Tibial artery (tissue), 4 donors: ENCODE measurements at places on chromosomes 7 and 10.

GRCh38 chr10:43110338-43111071, 27.7 kb upstream of the CSGALNACT2 start:
- no peak for DNase-seq

- DNase-seq: no peak
These were observed 1438.5 kb upstream of the CELF2 start for GRCh38 chr10:9579110-9579705.

DNA sequence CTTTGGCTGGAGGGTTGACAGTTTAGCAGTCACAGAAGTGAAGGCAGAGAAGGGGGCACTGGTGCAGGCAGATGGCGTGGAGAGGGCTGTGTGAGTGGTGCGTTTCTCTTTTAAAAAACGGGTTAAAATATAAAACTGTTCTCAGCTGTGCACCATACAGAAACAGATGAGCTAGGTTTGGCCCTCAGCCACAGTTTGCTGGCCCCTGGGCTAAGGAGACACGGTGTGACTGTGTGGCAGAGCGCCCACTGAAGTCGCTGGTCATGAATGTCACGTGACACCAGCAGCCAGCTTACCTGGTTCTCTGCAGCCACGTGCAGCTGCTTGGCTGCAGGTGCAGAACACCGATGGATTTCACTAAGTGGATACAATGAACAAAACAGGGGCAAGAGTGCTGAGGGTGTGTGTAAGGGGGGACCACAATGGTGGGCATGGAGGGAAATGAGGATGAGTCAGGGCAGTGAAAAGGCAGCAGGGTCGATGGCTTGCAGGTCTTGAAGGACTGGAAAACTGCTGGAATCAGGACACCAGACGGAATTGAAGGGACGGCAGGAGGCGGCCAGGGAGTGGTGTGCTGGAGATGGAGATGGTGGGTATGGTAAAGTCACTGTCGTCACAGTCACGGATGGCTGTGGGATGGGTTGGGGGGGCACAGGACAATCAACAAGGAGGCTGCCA, 7.4 kb downstream of the ZNF746 start:
- no peak for DNase-seq

DNA sequence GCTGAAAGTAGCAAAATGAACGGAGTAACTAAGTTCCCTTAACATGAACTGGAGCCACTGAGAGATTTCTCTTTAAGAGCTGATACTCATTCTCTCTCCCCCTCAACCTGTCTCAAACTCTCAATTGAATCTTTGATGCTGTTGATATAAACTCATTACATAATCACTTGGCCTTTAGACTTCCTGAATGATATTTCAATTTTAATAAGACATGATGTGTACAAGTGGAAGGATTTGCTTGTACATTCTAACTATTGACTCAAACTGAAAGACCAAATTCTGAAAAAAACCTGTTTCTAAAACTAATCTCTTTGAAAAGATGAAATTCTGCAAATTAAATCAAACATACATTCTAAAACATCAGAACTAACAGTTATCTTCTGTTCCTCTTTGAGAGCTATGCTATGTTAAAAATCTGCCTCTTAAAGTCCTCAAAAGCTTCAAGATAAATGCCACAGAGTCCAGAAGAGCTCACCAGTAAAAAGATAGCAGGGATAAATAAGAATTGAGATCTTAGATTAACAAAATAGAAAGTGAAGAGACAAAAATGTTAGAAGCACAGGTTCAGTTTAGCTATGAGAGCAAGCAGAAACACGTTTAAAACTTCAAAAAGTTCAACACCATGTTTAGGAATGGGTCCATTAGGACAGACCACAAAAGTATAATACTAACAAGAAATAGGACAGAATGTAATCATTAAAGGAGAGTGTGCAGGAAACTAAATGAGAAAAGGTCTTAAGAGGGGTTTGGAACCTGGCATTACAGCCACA, 46.1 kb downstream of the TNPO3 start:
- no peak for DNase-seq

DNA sequence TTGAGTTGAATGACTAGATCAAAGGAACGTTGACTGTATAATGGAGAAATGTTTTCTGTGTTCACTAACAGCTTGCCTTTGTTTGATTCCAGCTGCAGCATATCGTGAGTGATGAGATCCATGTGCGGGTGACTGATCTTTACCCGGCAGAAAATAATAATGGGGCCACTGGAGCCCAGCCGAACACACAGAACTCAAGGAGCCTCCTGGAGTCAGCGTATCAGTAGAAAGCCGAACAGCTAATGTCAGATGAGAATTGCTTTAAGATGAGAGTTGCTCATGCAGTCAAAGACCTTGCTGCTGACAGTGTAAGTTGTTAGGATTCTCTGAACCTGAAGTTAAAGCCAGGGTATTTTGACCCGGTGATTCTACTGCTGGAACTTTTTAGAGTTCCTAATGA, 34.3 kb upstream of the MTPAP start:
- DNase-seq: no peak

DNA sequence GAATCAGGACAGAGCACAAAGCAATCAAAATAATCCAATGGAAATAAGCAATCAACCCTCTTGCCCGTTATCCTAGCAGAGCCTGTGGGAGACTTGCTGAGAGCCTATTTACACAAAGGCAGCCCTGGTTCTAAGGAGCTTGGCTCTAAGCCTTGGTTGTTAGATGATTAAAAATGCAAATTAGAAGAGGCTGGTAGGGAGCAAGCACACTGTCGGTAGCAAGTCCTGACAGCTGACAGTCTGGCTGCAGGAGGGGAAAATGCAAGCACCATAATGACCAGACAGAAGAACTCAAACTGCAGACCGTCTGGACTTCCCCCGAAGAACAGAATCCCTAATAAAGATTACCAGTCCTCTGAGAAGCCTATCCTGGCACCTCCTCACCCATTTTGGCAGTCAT, 131.8 kb upstream of the CTTNBP2 start:
- DNase-seq: no peak

- no peak for DNase-seq
These were observed 348.6 kb downstream of the PTEN start for GRCh38 chr10:88212069-88212468.

DNA sequence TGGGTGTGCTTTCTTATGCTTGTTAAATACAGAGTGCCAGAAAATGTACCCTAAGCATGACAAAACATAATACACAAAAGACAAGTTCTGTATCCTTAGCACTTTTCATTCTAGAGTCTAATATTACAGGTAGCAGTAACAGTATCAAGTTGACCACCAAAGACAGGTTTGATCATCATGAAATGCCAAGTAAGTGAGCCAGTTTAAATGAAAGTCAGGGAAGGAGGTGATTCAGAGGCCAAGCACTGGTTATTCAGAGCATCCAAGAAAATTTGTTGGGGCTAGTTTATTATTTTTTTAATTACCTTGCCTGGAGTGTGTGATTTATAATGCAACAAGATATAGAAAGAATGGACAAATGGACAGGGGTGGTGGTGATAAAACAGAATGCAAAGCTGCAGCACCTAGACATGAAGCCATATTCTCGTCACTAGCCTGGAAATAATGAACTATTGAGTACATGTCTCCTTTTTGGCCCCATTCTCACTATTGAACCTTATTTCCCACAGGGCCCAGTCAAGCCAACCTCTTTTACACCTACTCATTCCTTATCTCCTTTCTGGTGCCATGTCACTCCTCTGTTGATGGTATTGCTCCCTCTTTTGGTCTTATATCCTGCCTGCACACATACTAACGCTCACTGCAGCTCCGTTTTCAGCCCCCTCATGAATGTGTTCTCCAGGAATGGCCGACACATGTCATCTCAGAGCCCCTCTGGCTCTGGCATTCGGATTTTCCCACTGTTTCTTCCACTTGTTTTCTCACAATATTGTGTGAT, 78.6 kb upstream of the GLCCI1 start:
- DNase-seq: no peak

GRCh38 chr7:31494421-31494820, 19.5 kb upstream of the ITPRID1 start:
- no peak for DNase-seq

DNA sequence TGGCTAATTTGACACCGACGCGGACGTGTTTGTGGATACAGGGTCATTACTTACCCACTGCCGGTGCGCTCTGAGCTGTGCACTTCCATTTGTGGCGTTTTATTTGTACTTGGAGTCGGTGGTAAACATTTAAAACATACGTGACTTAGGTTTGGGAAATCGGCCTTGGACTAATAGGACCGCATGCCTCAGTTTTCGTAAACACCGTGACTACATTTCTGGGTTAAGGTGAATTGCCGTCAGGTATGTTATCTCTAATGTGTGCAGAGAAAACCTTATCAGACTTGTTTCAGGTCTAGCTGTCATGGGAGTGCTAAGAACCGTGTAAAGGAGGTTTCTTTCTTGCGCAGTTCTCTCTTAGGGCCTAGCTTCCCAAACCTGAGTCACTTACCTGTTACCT, 51.7 kb upstream of the NCF1 start:
- DNase-seq: no peak

DNA sequence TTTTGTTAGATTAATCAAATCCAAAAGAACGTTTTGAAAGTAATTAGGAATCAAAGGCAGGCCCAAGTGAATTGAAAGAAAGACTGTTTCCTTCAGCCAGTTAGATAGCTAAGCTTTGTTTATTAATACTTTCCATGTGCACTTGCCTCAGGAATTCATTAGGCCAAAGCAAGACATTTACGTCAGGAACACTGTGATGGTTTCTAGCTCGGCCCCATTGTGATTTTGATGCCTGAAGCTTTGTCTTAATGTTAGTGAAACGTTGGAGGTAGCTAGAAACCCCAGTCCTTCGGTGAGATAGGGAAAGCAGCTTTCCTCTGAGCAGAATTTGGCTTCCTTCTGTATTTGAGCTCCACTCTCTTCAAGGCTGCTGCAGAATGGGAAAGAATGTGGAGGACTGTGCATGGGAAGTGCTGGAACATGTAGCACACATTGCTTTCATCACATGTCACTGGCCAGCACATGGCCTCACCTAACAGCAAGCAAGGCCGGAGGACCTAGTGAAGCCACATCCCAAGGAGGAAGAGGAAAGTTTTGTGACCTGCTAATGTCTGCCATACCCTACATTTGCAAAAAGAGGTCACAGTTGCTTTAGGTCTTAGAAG, 64.1 kb downstream of the PCGF5 start:
- DNase-seq: no peak

DNA sequence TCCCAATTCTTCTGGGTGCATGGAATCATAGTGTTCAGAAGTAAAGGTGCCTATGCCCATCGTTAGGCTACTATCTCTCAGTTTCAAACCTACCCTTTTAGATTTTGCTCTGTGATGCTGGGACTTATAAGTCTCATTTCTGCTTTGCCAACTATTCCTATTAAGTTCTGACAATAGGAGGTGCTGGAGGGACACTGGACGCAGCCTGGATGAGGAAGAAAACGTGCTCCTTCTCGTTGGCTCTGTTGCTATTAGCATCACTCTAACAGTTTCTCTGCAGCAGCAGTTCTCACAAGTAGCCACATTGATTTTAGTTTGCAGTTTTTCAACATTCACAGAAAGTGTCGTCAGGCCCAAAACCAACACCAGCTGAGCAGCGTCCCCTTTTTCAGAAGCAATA, 72.4 kb downstream of the ABCC2 start:
- DNase-seq: no peak

- no peak for DNase-seq
These were observed 148.5 kb downstream of the UBE2H start for GRCh38 chr7:129804111-129804889.

GRCh38 chr10:35961501-35961900, 319.4 kb upstream of the FZD8 start:
- no peak for DNase-seq

- DNase-seq: no peak
These were observed 236.4 kb downstream of the WDR37 start for GRCh38 chr10:1292611-1293031.
